Stomach (tissue), 19 donors: ENCODE measurements at places on chromosomes 6 and 20.
A peak's percentile ranks its signal among the peaks of the same experiment; 100 is the strongest.

- DNase-seq: peak; percentile 50
These were observed at the start of gene IYD for GRCh38 chr6:150368762-150369161. IYD (plus strand) TSS chr6:150369012; CDS start chr6:150369032, 20 bp downstream.

DNA sequence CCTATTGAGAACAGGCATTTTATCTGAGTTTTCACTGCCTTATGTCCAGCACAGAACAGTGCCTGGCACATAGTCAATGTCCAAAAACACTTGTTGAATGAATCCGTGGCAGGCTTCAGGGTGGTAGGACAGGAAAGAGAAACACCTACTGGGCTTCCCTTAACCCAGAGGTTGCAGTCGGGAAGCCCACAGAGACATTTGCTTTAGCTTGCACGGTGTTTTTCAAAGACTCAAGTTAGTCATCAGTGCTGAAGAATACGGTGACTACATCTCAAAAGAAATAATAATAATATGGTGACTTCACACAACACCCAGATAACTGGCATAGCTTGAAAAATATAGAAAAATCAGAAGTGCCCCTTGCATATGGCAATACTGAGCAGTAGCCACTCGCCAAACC, 160.4 kb downstream of the CD83 start:
- DNase-seq: no peak

DNA sequence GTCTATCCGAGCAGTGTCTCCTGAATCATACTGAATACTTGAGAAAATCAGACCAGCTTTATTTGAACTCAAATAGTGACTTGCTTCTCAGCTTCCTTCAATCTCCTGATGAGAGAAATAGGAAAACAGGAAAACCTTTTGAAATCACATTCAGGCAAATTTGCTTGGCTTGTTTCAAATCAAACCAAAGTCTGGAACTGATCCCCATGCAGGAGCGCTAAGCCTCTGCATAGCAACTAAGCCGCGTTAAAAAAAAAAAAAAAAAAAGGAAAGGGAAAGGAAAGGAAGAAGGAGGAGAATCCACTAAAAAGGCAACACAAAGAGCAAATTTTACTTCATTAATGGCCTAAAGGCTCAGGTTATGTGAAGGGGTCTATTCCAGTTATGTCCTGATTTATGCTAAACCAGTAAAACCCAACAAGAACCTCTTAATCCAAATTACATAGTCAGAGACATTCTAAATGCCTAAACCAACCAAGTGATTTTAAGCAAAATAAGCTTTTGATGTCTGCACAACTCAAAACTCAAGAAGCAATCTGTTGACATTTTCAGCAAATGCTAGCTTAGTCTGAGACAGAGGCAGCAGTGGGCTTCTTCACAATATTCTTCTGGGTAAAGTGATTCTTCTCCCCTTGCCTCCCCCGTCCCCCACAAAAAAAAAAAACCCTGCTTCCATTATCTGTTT, 112.5 kb downstream of the SOBP start:
- no peak for DNase-seq

GRCh38 chr6:136341967-136342366, 52.3 kb upstream of the BCLAF1 start:
- no peak for DNase-seq
